ENCODE measurements at places on chromosomes 5 and 9.

DNA sequence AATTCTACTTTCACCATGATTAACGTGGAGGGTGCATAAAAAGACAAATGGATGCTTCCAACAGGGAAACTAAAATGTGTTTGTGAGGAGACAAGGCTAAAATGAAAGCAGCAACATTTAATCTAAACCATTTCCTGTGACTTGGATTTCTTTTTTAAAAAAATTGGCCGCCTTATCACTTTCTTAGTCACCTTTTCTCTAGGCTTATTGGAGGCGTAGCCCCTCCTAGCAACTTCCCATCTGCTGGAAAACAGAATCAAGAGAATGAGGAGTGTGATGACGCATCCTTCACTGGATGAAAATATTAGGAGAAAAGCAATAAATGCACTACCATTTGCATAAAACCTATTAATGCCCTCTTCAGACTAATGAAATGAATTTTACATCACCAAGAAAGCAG lies 791 bp upstream of the GPR150 start:
- DNase-seq: no peak

DNA sequence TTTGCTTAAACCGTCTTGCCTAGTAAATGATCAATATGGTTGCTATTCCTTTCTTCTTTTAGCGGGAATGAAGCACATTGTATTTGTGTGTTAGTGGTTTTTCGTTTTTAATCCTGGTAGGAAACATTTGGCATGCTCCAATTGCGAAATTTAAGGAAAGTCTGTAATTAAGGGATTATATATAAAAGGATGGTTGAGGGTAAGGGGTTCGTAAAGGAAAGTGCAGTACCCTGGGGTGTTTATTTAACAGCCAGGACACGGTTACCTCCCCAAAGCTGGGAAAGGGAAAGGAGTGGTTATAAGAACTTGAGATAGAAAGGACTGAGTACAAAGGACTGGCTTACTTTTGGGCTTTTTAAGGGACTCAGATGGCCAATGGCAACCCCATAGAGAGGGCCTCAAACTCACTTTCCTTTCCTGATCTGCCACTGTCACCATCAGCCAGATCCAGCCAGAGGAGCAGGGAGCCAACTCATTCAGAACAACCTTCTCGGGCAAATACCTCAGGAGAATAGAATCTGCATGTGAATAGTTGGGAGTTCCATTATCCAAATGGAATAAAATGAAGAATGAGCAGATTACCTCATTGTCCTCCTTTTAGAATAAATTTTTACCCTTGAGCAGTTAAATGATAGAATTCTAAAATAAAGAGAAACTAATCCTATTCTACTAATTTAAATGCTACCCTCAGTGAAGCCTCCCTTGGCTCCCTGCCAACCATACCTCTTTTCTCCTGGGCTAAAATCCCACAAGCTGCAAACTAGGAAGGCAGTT lies 117.7 kb downstream of the SNCAIP start:
- DNase-seq: no peak

DNA sequence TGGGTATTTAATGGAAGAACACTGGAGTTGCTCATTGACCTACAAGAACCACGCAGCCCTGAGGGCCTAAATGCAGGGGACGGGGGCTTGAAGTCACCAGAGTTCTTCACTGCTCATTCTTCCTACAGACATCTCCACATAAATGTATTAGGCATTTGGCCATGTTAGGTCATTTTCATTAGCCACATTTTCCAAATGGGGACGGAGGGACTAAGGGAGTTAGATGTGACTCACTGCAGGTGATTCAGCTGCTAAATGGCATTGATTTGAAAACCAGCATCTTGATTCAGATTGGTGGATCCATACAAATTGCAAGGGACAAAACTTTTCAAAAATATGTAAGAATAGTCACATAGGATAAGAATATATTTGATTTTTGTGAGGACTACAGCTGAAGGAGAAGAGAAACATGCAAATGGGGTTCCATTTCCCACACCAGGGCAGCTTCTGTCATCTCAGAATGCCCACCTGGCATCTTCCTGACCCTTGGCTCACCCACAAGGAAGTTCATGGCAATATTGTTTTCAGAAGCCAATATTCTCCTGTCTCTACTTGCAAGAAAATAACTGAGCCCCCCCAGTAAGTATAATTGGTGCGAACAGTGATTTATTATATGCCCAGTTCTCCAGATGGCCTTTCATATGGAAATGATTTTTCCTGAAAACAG lies 264.8 kb downstream of the DOCK8 start:
- DNase-seq: no peak

DNA sequence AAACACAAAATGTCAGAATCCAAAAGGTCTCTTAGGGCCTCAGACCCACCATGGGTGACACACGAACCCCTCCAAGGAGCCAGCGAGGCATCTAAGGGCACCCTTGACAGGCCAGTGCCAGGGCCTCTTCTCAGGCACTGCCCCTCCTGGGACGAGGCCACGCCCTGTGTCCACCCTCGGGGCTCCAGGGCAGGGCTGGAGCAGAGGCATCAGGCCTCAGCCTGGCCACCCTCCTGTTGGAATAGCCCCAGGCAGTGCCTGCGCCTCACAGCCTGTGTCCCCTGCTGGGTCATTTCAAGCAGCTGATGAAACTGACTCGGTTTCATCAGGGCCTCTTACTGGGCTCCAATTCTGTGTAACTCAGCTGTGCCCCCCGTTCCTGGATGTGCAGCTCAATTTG lies 32.8 kb upstream of the SUSD3 start:
- no peak for DNase-seq

- DNase-seq: no peak
These were observed 6.4 kb upstream of the SLC12A7 start for GRCh38 chr5:1118231-1118698.

DNA sequence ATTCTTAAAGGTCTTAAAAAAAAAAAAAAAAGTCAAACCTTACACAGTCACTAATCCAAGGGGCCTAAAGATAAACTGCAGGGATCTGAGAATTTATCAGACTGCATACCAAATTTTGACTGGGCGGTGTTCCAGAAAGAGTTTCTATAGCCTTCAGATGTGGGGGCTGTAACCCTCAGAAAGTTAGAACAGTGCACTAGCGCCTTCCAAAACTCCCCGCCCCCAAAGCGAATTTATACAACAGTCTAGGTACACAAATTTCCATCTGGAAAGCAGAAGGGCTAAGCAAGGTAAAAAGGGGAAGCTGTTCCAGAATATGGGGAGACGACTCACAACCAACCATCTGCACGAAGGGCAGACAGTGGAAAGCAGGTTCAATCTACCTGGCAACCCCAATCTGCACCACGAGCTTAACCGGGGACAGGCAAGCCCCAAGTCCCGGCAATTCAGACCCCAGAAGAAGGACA lies 813 bp downstream of the ERMP1 start:
- DNase-seq: no peak
